ENCODE measurements at places on chromosomes 5 and 9. TPM values are rescaled to one million over a fixed set of nuclear protein-coding genes. Genes with fewer than 3 reads are reported as not detected.

CDH12 gene
- 71.9 TPM for total RNA-seq

PTPN3 gene
- total RNA-seq: 5.9 TPM

ZBED3 gene
- total RNA-seq: 0.90 TPM

SARDH gene
- total RNA-seq: 0.06 TPM

BASP1 gene
- 142 TPM for total RNA-seq

TAF11L10 gene
- not detected for total RNA-seq

NR6A1 gene
- total RNA-seq: 1.2 TPM

CMBL gene
- 21.4 TPM for total RNA-seq

PCDHGA7 gene
- 0.29 TPM for total RNA-seq

PROB1 gene
- total RNA-seq: not detected

FOXD4L5 gene
- not detected for total RNA-seq

- no peak for DNase-seq
Measured at GRCh38 chr5:53006911-53007890, 18.0 kb downstream of the ITGA2 start.

DNA sequence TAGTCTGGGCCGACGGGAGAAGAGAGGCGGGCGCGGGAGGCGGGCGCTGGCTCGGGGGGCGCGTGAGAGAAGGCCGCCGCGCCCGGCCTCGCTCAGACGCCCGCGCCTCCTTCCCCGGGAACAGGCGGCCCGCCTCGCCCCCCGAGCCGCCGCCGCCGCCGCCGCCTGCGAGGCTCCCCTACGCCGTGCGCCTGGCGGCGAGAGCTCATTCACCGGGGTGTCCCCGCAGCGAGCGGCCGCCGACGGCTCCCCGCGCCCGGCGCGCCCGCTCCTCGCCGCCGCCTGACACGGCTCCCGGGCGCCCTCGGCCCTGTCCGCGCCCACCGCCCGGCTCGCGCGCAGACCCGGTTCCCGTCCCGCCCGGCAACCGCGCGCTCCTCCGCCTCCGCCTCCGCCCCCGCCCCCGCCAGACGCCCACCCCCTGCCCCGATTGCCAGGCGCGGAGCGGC is at the start of gene GNAQ:
Gene GNAQ (minus strand): TSS at position 368 of the 449 bp plus-strand sequence. CDS start 576 bp downstream, outside the sequence.
- DNase-seq: no peak

GRCh38 chr5:89613222-89613956 is 730.4 kb upstream of the MEF2C start:
- no peak for DNase-seq

DNA sequence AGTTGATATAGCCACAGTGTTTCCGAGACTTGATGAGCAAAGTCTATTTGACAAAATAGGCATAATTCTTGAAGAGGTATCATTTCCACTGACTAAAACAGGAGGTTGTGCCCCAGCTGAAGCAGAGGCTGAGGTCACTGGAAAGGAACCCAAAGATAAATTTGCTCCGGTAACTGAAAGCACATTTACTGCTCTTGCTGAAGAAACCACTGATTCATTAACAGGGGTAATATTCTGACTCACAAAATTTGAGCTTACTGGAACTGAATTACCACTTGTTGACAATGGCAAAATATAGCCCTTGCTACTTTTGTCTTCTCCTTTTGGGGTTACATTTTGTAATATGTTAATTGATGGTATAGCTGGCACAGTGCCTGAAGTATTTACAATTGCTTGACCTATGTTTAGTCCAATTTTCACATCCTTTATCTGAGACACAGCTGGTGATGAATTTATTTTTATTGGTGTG is 30.2 kb downstream of the MLANA start:
- no peak for DNase-seq

- DNase-seq: peak; percentile 54
Measured at GRCh38 chr5:57538341-57538955, 55.8 kb upstream of the ACTBL2 start.

GRCh38 chr5:143624465-143624864 is 187.5 kb upstream of the HMHB1 start:
- DNase-seq: no peak

DNA sequence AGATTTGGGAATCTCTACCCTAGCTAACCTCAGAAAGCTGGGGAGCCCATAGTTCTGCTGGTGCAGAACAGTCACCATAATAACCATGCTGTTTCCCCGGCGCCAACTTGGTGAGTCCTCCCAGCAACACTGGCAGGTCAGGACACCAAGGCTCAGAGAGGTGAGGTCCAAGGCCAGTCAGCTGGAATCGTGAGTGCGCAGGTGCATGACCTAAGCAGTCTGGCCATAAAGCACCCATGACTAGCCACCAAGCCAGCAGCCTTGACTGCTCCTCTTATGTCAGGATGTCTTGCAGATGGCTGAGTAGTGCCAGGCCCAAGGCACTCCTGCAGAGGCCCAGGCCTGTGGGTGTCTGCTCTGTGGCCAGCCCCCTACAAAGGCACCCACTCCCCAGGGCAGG is 2.6 kb downstream of the RNF44 start:
- DNase-seq: no peak

GRCh38 chr9:130845254-130845653 is 10.2 kb downstream of the ABL1 start:
- DNase-seq: no peak

GRCh38 chr9:88852794-88853193 is 138.5 kb upstream of the S1PR3 start:
- peak; percentile 73 for DNase-seq

DNA sequence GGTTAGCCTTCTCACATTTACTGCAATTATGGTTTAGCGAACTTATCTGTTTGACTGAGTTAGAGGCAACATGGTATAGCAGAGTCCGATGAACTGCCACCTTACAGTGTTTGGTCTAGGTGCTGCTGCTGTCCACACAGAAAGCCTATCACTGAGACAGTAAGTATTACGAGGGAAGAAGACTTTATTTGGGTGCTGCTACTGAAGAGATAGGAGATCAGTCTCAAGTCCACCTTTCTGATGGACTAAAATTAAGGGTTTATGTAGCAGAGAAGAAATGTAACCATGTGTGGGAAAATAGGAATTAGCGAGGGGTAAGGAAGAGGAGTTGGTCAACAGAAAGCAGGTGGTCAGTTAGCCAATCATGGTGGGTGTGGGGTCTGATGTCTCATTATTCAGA is 109.7 kb downstream of the ZSWIM6 start:
- DNase-seq: no peak

DNA sequence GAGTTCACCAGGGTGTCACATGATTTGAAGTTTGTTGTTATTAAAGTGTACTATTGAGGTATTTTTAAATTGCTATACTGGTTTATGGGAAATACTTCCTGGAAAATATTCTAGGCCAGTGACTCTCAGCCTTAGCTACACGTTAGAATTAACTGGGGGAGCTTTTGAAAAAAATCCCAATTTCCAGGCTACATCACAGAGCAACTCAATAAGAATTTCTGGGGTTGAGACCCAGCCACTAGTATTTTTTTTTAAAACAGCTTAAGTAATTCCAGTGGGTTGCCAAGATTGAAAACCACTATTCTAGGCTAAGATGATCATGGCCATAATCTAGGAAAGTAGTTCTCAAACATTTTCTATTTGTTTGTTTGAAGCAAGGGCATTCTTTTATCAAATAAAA is 142.9 kb upstream of the GRIA1 start:
- no peak for DNase-seq

GRCh38 chr9:113465599-113466140 is 2.1 kb downstream of the RGS3 start:
- DNase-seq: no peak

DNA sequence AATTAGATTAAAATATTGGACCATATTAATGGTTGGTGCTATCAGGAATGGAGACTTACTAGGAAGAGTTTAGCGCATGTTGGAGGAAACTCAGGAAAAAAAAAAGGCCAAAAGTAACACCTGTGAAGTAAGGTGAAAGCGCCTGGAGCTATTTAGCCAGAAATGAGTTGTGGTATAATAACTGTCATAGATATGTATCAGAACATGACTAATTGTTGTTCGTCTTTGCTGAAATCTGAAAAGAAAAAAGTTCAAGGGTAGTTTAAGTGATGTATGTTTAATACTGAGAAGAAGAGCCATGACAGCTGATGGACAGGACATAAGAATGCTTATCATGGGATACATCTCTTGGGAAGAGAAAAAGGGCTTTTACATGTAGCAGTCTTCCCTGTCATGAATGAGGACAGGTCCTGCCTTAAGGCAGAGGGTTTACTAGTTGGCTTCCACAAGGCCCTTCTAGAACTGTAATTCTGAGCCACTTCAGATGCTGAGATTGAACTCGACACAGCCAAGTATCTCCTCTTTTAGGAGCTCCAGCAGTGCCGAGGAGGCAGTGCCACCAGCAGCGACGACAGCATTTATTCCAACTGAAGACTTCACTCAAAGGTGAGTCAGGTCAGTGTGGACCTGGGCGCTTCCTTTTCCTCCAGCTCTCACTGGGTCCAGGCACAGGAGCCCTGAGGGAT is 940 bp upstream of the CAMK4 start:
- no peak for DNase-seq

DNA sequence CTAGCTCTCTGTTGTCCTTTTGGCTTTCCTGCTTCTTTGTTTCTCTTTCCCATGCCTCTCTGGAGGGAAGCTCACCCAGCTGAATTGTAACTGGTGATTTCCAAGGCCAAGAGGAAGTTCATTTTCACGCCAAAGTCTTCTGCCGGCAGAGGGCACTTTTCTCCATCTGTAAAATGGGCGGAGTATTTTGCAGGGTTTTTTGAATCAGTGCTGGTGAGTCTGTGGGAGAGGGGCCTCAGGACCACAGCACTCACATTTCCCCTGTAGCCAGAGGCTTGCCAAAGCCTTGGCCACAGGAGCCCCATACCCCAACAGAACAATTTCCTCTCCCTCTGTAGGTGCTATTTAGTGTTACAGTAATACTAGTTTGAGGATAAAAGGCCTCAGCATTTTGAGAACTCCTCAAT is 42.3 kb upstream of the MATR3 start:
- DNase-seq: no peak

DNA sequence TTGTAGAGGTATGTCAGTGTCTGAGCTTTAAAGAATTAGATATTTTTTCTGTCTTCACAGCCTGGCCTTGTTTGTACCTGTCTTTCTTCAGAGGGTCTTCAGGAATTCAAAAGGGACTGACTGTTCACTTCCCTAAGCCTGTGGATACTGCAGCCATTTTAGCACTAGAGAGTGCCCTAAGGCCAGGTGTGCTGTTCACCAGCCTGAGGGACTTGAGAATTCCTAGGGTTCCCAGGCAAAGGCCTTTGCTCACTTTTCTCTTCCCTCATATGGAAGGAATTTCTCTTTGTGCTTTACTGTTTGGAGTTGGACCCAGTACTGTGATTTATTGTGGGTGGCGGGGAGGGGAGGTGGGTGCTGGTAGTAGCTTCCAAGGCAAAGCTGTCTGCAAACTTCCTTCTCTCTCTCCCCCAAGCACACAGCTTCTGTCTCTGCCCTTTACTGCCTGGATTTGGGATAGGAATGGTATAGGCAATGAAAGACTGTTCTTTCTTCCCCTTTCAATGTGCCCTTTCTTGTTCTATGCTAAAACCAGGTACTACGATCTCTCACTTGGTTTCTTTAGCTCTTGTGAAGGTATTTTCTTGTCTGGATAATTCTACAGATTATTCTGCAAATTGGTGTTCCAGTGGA is 9.7 kb upstream of the LRRC70 start:
- no peak for DNase-seq

DNA sequence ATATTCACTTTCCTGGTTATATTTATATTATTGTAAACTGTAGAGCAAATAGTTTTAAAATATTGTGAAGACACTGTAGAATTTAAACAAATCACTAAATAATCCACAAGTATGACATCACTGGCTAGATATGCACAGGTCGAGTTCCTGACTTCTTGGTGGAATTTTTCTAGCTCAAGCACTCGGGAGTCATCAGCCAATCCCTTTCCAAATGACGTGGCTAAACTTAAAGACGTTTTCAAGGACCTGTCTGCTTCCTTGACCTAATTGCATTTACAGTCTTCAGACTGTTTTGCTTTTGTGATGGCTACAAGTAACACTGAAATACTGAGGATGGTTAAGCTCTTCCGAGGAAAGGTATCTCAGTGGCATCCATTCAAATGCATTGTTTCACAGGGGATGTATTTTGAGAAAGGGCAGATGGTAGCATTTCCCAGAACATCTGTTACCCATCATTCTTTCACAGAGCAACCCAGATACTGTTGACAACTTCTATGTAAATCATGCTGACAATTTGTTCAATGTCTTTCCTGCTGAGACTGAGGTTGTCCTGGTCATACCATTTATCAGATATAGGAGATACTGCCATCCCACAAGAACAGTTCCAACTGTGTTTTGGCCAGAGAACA is 262.8 kb downstream of the CDH10 start:
- DNase-seq: no peak
